ENCODE measurements at places on chromosomes 6 and 20.
A peak's percentile ranks its signal among the peaks of the same experiment; 100 is the strongest.

DNA sequence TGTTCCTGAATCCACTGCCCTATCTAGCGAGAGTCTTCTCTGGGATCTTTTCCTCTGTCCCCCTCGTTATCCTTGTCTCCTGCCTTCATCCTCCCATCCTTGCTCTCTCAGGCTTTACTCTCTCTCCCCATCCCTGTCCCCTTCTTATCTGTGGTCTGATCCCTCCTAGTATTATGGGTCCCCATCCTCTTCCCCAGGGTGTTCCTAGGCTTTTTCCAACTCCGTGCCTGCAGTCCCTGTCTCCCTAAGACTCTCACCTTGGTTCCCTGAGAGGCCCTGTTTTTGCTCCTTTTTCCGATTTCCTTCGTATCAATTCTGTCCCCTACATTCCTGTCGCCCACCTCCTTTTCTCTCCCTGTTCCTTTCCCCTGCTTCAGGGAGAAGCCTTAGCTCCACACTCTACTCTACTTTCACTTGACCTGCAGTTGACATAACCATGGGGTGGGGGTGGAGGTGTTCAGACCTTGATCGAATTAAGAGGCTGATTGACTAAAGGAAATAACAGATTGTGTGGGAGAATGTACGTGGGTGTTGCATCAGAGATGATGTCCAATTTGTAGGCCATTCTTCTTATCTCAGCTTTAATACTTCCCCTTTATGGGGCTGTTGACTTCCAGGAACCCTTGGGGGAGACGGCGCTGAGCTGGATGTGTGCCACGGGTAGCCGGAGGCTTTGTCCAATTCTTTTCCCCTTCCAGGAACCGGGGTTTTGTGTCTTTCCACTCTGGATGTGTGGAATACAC is 905 bp downstream of the PPARD start:
- DNase-seq = no peak

- no peak for DNase-seq
Measured at GRCh38 chr6:139290787-139291311, 949 bp downstream of the TXLNB start.

GRCh38 chr6:153927867-153928266 is 111.2 kb upstream of the OPRM1 start:
- no peak for DNase-seq

GRCh38 chr6:34202329-34203201 is 34.1 kb upstream of the HMGA1 start:
- DNase-seq = no peak

- DNase-seq = peak; percentile 73
Measured at GRCh38 chr6:28489366-28490204, 26.0 kb downstream of the GPX6 start.

DNA sequence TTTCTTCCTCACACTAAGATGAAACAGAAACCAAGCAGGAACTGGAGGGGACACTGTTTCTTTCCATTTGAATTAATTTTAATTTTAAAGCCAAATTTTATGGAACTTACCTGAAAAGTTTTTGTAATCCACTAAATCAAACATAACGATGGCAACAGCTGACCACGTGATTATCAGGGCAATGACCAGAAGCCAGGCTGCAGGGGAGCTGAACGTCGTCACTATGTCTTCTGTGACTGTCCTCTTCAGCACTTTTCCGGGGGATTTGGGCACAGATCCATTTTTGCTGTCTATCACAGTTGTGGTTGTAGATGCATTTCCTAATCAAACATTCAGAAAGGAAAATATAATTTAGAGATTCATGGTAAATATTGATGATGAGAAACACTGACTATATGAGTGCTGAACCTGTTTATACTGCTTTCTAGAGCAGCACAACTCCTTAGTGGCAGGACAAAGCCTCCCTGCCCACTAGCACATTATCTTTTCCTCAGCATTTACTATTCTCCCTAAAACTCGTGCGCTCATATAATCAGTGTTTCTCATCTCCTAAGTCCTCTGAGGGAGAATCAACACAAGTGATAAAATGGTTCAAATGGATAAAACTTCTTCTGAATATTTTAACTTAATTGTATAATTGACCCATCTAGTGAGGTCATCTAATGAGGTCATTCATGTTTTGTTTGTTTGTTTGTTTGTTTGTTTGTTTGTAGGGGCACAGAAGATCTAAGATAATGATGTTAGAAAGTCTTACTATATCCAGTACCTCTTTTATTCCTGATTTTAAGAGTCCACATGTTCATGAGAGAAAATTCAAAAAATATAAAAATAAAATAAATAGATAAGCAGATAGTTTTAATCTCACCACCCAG is 65.7 kb downstream of the TRDN start:
- no peak for DNase-seq

DNA sequence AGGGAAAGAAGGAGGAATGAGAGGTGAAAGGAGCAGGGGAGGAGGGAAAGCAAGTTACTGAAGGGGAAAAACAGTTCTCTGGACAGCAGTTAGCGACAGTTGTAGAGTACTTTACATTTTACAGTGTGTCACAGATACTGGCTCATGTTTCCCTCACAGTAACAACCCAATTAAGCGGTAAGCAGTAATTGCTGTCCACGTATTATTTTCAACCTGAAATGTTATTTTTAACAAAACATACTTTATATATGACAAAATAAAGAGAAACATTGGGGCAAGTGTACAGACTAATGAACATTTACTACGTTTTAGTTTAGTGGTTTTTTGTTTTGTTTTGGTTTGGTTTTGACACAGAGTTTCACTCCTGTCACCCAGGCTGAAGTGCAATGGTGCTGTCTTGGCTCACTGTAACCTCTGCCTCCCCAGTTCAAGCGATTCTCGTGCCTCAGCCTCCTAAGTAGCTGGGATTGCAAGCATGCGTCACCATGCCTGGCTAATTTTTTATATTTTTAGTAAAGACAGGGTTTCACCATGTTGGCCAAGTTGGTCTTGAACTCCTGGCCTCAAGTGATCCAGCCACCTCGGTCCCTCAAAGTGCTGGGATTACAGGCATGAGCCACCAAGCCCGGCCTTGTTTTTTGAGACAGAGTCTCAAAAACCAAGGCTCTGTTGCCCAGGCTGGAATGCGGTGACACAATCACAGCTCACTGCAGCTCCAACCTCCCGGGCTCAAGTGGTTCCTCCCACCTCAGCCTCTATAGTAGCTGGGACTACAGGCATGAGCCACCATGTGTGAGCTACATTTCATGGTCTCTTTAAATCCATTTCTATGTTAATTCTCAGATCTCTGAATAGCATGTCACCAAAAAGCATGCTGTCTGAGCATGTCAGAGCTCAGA is 22.6 kb upstream of the BTN3A2 start:
- no peak for DNase-seq

GRCh38 chr6:155315516-155315871 is 1.2 kb upstream of the TFB1M start:
- no peak for DNase-seq

DNA sequence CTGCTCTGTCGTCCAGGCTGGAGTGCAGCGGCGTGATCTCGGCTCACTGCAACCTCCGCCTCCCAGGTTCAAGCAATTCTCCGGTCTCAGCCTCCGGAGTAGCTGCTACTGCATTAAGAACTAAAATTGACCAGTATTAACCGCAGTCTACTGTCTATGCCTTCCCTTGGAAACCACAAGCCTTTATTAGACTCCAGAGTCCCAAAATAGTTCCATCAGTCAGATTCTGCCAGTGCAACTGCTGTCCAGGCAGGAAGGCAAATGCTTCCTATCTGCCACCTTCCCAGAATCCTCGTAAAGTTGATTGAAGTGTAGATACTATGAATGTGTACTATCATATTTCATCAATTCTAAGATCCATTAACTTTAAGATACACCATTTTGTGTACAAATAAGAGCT is 16.7 kb downstream of the KAT14 start:
- no peak for DNase-seq

- DNase-seq = no peak
Measured at GRCh38 chr6:119360262-119360915, 10.8 kb upstream of the MAN1A1 start.

DNA sequence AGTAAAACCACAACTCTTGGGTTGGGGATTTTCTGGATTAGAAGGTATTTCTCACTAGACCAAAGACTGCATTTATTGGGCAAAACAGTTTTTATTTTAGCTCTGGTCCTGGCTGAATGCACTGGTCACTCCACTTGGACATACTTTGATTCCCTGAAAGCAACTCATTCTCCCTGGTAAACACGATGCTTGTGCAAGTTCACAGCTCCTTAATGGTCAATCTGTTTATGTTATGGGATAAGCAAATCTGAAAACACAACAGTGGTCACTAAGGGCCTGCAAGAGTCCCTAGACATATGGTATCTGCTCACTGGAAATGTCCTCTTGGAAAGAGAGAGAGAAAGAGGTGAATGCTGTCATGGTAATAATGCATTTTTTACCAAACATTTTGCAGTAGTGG is 559.8 kb downstream of the CDH26 start:
- no peak for DNase-seq

DNA sequence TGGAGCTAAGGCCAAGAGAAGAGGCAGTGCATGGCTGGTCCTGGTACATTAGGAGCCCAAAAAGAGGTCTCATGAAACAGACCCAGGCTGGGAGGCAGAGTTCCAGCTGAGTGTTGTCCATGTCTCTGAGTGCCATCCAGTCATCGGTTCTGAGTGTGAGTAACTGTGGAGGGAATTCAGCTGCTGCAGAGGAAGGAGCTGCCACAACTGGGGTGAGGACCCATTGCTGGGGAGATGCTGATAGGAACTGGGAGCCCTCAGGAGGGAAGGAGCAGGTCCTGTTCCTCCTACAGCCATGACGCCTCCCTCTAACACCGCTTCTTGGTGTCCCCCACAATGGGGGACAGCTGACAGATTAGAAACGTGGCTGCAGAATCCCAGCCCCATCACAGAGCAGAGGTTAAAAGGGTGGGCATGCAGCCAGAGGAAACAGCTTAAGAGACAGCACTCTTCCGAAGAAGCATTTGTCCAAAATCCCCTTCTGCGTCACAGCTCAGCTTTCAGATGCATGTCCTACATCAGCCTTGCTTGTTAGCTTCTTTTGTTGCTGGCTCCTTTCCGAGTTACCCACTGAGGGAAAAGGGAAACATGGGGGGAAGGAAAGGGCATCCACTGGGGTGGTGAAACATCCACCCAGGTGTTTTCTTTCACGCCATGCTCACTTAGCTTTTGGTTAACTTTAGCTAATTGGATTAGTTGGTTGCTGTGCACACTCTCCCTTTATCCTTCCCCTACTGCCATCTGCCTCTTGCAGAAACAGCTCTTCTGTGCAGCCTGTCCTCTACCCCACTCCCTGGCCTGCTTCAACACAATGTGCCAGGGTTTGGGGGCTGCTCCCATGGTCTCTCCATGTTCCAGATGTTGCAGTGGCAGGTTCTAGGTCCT is 239.2 kb downstream of the SYNDIG1 start:
- DNase-seq = no peak

- DNase-seq = peak; percentile 39
Measured at GRCh38 chr6:166439366-166440091, 56.8 kb upstream of the MPC1 start.

DNA sequence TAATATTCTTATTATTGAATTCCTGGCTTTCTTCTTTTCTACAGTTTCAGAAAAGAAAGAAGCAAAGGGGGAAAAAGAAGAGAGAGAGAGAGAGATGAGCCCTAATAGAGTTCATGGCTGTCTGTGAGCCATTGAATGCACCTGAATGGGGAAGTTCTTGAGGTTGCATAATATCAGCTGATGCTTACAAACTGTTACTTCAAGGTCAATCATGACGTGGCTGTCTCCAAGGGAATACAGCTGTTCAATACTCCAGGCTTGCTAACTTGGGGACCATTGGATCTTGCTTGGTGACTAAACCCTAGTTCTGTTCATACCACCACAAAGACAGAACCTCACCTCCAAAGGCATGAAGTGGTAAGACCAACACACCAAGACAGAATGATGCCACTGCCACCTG is 180.4 kb downstream of the ADGRG6 start:
- no peak for DNase-seq

- no peak for DNase-seq
Measured at GRCh38 chr20:40913224-40914185, 115.1 kb upstream of the TOP1 start.

- no peak for DNase-seq
Measured at GRCh38 chr6:170403451-170403850, 96.9 kb downstream of the FAM120B start.

DNA sequence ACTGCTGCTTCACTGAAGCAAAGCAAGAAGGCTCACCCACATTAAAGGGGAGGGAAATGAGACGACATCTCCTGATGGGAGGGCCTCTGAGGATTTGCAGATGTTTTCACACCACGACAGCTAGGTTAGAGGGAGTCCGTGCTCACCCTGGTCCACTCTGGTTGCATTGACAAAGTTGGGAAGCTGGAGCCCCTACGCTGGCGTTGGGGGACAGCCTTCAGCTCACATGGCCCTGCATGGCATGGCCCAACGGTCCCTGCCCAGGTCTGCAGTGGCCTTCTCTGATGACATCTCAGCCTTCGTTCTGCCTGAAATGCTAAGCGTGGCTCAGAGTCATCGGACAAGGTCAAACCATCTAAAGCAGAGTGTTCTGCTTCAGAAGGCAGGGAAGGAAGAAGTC is 3.8 kb upstream of the NAPB start:
- DNase-seq = no peak

Data from activated CD8-positive, alpha-beta memory T cell treated with anti-CD3 and anti-CD28 coated beads, Interleukin-2, amount 50 U/mL, for 48 hours (primary cell).